ENCODE measurements at places on chromosomes 5 and 9.
A peak's percentile ranks its signal among the peaks of the same experiment; 100 is the strongest.

DNA sequence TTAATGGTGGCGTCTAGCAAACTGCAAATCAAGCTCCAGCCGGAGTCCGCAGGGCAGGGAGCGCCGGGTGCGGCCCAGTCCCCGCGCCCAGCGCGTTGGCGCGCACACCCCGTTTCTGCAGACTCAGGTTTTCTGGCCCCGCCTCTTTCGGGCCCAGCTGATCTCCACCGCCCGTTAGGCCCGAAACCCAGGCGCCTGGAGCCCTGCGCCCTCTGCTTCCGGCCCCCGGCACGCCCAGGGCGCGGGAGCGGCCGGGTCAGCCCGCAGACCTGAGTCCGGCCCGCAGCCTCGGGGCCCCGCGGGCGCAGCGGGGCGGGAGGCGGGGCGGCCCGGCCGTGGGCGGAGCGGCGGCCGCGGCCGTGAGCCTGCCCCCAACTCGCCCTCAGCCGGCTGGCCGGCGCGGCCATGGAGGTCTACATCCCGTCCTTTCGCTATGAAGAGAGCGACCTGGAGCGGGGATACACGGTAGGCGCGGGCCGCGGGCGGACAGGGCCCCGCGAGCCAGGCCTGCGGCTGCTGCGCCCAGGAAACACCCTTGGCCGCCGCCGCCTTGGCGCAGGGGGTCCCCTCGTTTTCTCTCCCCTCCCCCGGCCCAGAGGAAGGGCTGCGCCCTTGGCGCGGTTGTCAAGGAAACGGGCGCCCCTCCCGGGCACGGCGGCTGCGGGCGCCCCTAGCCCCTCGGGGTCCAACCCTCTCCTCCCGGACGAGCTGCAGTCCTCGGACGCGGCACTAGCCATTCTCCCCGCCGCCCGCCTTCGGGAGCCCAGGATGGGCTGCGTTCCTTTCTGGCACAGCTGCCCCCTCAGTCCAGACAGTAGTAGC lies at the start of gene SNX24:
Gene SNX24 (plus strand): TSS at position 385 of the 822 bp plus-strand sequence. CDS start 21 bp downstream, at position 406.
- DNase-seq: peak; percentile 26

- DNase-seq: no peak
Observed at GRCh38 chr9:36049408-36049807, 12.7 kb downstream of the RECK start.

GRCh38 chr9:31745468-31745867 lies 639.0 kb upstream of the ACO1 start:
- no peak for DNase-seq

GRCh38 chr5:137316346-137316736 lies 182.8 kb downstream of the SPOCK1 start:
- DNase-seq: no peak

DNA sequence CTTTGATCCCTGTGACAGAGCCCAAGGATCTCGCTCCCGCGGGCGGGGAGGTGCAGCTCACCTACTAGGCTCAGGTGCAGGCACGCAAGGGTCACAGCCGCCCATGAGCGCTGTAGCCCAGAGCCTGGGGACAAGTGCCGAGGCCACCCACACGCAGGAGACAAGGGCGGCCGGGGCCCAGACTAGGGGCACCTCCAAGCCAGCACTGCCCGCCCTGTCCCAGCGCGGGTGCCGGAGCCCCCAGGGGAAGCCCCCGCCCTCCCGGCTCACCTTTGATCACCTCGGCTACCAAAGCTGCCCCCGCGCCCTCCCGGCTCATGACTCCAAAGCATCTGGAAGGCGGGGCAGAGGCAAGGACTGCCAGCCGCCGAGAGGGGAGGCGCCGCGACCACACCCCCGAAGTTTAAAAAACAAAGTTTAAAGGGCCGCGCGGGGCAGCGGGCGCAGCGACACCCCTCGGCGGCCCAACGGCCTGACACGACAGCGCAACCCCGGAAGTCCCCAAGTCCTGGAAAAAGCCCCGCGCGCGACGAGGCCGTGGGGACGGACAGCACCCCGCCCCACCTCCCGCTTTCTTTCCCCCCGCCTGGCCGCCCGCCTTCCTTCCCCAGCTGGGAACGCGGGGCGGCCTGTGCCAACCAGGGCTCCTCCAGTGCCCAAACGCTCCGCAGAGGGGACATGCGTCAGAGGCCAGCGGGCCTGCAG lies 53.0 kb downstream of the CDC14B start:
- peak; percentile 72 for DNase-seq

- DNase-seq: no peak
Observed at GRCh38 chr9:91845879-91846278, 104.1 kb downstream of the ROR2 start.

GRCh38 chr5:168132241-168132641 lies 159.2 kb upstream of the WWC1 start:
- DNase-seq: no peak

DNA sequence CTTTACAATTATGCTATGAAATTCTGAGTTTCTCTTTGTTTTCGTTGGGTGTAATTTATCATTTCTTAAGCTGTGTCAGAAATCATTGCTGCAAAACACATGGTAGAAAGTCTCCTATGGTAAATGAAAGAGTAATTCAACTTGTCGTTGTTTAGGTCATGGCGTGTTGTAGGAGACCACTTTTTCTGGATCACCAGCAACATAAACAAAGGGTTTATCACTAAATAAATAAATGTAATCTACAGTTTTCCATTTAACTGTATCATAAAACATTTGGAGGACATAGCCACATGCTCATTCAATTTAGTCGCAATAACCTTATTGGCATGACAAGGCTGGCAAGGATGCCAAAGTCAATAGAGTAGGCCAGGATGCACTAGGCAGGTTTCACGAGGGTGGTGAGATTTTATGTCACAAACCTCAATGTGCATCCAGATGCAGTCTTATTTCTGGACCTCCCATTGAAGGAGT lies 154.4 kb upstream of the ERCC6L2 start:
- no peak for DNase-seq
